ENCODE measurements at places on chromosomes 12 and 14.

DNA sequence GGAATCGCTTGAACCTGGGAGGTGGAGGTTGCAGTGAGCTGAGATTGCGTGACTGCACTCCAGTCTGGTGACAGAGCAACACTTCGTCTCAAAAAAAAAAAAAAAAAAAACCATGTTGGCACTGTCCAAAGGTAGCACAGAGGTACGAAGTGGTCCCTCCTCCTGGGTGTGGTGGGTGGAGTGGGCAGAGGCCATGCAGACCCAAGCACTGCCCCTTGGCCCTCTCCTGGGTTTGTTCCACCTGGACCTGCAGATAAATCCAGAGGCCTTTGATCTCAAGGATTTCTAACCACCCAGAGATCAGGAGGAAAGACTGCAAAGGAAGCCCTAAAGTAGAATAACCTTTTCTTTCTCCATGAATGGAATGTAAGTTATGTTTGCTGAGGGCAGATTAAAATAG, 8.7 kb upstream of the GALNT6 start:
- no peak for ATAC-seq

- ATAC-seq = no peak
Measured at GRCh38 chr12:9240776-9241175, 32.6 kb upstream of the PZP start.

- ATAC-seq = no peak
Measured at GRCh38 chr12:85029456-85029855, 6.6 kb downstream of the TSPAN19 start.

DNA sequence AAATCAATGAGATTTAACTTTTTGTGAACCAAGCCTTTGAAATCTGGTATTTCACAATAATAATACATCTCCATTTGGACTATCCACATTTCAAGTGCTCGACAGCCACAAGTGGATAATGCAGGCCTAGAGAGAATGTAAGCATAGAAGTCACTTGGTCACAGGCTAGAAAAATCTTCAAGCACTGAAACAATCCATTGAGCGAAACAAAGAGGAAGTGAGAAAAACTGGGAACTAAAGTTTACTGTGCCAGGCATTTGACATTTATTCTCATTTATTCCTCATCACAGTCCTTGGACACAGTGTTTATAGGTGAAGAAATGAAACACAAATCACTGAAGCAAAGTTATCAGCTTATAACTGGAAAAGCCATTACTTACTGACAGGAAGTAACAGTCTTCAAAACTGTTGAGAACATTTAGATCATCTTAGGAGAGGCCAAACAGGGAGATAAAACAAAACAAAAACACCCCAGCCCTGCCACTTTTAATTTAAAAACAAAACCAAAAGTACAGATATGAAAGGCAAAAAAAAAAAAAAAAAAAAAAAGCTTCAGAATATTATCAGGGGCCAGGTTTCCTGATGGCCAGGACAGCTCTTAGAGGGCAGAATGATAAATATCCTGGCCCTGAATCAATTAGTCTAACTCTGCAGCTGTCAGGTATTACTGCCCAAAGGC, 29.2 kb downstream of the GNS start:
- ATAC-seq = no peak

GRCh38 chr14:101367421-101368261, 193.7 kb upstream of the DIO3 start:
- no peak for ATAC-seq

DNA sequence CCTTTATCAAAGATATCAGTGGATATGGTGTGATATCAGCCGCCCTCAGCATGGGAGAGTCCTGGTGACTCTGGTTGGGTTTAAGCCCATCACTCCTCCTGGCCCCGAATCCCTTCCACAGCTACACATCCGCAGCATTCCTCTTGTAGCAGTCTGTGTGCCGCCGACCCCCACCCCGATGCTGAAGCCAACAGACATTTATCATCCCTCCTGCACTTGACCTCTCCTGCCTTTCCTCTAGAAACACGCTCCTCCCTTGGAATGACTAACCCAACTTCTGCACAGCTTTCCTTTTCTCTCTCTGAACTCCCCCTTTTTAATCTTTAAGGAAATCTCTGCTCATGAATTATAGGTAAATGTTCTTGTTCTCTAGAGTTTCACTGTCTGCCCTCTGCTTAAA, 250.9 kb upstream of the FOXN3 start:
- no peak for ATAC-seq

GRCh38 chr12:25052914-25053211, 104.0 kb upstream of the BCAT1 start:
- ATAC-seq = no peak
